ENCODE measurements at places on chromosomes 13 and 19. TPM values are rescaled to one million over a fixed set of nuclear protein-coding genes. Genes with fewer than 3 reads are reported as not detected.

DNA sequence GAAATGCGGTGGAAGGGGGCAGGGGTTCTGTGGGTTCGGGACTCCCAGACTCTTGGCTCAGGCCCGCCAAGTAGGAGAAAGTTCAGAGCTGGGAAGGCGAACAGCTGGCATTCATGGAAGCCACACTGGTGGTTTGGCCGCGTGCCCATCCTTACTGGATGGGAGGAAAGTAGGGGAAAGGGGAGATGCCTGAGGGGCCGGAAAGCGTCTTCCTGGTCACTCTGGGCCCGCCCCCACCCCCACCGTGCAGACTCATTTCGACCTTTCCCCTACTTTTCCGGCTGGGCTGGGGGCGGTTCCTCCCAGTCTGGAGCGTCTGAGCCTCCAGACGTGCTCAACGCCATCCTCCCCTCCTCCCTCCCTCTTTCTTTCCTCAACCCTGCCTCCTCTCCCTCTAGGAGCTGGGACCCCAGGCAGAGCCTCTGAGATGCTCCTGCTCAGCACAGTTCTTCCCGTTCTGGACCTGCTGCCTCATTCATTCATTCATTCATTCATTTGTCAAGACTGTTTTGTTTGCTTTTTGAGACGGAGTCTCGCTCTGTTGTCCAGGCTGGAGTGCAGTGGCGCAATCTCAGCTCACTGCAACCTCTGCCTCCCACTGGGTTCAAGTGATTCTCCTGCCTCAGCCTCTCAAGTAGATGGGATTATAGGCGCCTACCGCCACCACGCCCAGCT, 3.5 kb downstream of the ANGPTL4 start:
- peak overlapping the region; percentile 93 for H3K27ac ChIP-seq
- H3K36me3 ChIP-seq: no peaks in the 10 kb centered on the region
- DNase-seq: peak; percentile 97
- H3K4me1 ChIP-seq: peaks cover 87% of the 10 kb centered on the region
- no peak overlapping the region for H3K4me3 ChIP-seq

GRCh38 chr13:34300559-34300958, 482.6 kb downstream of the RFC3 start:
- no peak for DNase-seq
- H3K4me1 ChIP-seq: peaks cover 13% of the 10 kb centered on the region
- no peaks in the 10 kb centered on the region for H3K36me3 ChIP-seq
- H3K4me3 ChIP-seq: no peak overlapping the region
- no peaks in the 10 kb centered on the region for H3K27me3 ChIP-seq

The FFAR3 gene
- not detected for total RNA-seq

- no peaks in the 10 kb centered on the region for H3K27me3 ChIP-seq
- no peak overlapping the region for H3K4me3 ChIP-seq
- no peaks in the 10 kb centered on the region for H3K4me1 ChIP-seq
- no peak for DNase-seq
Observed at GRCh38 chr13:106503272-106503671, 32.2 kb downstream of the EFNB2 start.

DNA sequence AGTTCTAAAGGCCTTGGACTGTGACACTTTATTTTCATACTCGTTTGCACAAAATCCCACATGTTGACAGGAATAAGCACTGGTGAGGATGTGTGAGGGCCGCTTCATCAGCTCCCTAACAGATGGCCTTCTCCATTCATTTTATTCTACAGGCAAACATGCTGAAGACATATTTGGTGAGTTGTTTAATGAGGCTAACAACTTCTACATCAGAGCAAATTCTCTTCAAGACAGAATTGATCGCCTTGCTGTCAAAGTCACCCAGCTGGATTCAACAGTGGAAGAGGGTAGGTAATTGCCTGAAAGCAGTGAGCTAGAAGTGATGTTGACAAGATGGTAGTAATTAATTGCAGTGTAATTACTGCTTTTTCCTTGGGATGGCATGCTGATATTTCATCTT, 95.7 kb downstream of the GPR12 start:
- H3K36me3 ChIP-seq: no peaks in the 10 kb centered on the region
- no peaks in the 10 kb centered on the region for H3K27me3 ChIP-seq
- H3K4me1 ChIP-seq: no peaks in the 10 kb centered on the region
- no peak overlapping the region for H3K4me3 ChIP-seq

DNA sequence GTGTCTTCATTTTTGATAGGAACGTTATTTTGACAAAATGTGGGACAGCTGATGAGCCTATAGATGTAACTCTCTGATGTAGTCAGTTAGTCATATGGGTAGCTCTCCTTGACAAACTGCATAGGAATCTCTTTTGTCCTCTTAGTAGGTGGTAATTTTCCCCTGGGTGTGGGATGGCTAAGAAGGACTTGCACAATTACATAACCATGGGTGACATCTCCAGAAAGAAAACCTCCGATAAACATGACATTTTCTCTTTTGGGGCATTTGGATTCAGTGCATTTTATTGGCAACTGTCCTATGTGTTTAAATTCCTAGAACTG, 41.8 kb downstream of the IGFL3 start:
- peaks cover 5% of the 10 kb centered on the region for H3K27me3 ChIP-seq
- no peaks in the 10 kb centered on the region for H3K36me3 ChIP-seq
- no peak overlapping the region for H3K4me3 ChIP-seq

DNA sequence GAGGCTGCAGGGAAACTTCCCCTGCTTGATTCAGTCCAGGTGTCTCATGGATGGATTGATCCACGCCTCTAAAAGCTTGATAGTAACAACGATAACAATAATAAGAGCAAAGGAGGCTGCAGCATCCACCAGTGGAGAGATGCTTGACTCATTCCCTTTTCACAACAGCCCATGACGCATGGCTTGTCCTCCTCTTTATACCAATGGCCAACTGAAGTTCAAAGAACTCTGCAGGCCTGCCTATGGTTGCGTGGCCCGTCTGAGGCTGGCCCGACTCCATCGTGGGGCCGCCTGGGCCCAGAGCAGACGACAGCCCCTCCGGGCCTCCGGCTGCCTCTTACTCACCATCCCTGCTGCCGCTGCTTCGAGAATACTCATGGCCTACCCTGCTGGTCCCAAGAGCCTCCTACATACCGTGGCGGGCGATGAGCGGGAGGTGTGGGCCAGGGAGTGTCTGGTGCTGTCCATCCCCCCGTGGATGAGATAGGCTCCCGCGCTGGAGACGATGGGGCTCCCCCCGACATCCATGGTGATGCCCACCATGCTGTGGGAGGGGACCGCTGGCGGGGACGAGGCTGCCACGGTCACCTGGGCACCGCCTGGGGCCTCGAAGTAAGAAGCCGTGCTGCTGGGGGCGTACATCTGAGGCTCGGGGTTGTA, 61.8 kb upstream of the RANBP3 start:
- DNase-seq: no peak
- H3K4me3 ChIP-seq: no peak overlapping the region
- no peak overlapping the region for H3K27ac ChIP-seq
- no peaks in the 10 kb centered on the region for H3K4me1 ChIP-seq
- no peaks in the 10 kb centered on the region for H3K27me3 ChIP-seq

The CEBPA gene
- total RNA-seq: 12.5 TPM

DNA sequence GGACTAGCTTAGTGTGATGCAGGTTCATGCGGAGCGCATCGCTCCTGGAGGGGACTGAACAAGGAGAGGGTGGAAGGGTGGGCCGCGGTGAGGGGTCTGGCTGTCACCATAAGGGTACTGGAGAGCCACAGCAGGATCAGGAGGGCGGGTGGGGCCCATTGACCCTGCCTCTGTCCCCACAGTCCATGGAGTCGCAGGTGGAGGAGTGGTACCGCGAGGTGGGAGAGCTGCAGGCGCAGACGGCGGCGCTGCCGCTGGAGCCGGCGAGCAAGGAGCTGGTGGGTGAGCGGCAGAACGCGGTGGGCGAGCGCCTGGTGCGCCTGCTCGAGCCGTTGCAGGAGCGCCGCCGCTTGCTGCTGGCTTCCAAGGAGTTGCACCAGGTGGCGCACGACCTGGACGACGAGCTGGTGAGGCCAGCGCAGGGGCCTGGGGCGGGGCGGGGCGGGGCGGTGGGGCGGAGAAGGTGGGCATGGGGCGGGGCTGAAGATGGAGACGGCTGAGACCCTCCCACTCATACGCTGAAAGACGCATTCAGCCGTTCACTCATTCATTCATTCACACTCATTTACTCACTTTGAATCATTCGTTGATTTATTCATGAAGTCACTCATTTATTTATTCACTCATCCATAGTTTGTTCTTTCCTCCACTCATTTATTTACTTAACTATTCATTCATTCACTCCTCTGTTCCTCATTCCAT, 27.5 kb upstream of the SHKBP1 start:
- H3K4me1 ChIP-seq: peaks cover 6% of the 10 kb centered on the region
- no peak overlapping the region for H3K4me3 ChIP-seq
- H3K27ac ChIP-seq: no peak overlapping the region
- DNase-seq: peak; percentile 79
- H3K36me3 ChIP-seq: no peaks in the 10 kb centered on the region

GRCh38 chr13:84844473-84844872, 954.7 kb downstream of the SLITRK6 start:
- no peak for DNase-seq
- no peaks in the 10 kb centered on the region for H3K4me1 ChIP-seq
- no peaks in the 10 kb centered on the region for H3K27me3 ChIP-seq

DNA sequence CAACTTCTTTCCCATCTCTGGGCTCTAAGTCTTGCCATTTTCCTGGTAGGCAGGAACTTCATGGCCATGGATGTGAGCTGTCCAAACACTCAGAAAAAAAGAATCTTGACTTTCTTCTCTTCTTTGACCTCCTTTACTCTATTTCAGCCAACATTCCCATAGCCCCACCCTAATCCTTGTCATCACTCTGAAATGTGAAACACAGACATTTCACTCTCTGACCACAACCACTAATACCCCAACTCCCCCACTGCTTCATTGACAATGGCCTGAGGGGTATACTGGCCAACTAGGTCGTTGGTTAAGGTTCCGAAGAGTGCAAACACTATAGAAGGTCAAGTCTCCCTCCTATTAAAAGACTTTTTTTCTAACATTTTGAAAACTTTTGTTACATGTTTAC, 4.7 kb upstream of the CYP2A13 start:
- H3K27ac ChIP-seq: no peak overlapping the region
- no peak for DNase-seq
- no peak overlapping the region for H3K4me3 ChIP-seq

DNA sequence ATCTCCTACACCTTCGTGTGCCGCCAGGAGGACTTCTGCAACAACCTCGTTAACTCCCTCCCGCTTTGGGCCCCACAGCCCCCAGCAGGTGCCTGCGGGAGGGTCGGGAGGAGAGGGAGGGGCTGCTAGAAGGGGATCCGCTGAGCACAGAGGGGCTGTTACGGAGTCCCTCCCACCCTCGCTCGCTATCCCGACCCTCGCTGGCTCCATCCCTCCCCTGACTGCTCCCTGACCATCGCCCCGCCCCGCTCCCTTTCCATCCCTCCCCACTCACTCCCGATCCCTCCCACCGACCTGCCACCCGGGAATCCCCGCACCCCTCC, 780 bp downstream of the CD177 start:
- no peak for DNase-seq
- H3K36me3 ChIP-seq: no peaks in the 10 kb centered on the region
- H3K4me3 ChIP-seq: no peak overlapping the region
- no peaks in the 10 kb centered on the region for H3K4me1 ChIP-seq
- H3K27ac ChIP-seq: peak overlapping the region; percentile 3

The ATP4A gene
- 8.2 TPM for total RNA-seq

DNA sequence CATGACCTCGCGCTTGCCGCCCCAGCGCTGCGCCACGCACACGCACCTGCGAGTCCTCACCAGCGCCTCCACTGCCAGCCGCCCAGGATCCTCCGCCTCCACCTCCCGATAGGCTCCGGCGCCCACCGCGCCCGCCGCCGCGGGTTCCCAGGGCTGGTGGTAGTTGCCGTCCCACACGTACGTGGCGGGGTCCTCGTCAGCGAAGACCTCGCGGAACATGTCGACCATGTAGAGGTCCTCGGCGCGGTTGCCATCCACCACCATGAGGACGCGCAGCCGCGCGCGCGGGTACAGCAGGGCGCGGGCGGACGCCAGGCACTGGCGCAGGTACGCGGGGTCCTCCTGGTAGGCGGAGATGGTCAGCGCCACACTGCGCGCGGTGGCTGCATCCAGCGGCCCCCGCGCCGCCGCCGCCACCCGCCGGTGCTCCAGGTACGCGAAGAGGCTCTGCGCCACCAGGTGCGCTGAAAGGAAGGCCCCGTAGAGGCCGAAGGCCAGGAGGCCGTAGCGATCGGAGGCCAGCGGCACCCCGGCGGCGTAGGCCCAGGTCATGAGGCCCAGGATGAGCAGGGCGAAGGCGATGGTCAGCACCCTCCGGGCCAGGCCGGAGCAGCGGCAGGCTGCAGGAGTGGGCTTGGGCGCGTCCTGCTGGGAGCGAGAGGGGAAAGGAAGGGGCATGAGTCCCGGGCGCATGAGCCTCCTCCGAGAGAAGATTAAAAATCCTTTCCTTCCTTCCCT, 4.4 kb downstream of the HAS1 start:
- H3K27me3 ChIP-seq: no peaks in the 10 kb centered on the region
- H3K36me3 ChIP-seq: no peaks in the 10 kb centered on the region
- no peak overlapping the region for H3K27ac ChIP-seq
- no peak for DNase-seq

The TPTE2 gene
- not detected for total RNA-seq

The ZIK1 gene
- 3.3 TPM for total RNA-seq

The ZSCAN4 gene
- total RNA-seq: not detected

- no peaks in the 10 kb centered on the region for H3K36me3 ChIP-seq
- no peaks in the 10 kb centered on the region for H3K4me1 ChIP-seq
- H3K4me3 ChIP-seq: no peak overlapping the region
- DNase-seq: no peak
- no peaks in the 10 kb centered on the region for H3K27me3 ChIP-seq
- no peak overlapping the region for H3K27ac ChIP-seq
Observed at GRCh38 chr13:59236944-59237343, 926.8 kb downstream of the DIAPH3 start.

The GIPR gene
- 3.9 TPM for total RNA-seq

DNA sequence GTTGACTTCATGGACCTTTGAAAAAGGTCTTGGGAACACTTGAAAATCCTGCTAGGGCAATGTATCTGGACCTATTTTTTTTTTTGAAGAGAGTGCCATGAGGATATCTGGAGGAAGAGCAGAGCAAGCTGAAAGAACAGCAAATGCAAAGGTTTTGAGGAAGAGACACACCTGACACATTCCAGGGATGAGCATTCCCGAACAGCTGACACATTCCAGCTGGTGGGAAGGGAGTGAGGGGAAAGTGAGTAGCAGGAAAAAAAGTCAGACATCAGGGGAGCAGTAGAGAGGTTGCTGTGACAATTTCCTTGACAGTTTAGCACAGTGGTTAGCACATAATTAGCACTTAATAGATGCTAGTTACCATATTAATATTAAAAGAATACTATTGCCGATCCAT, 14.7 kb downstream of the DGKH start:
- no peak for DNase-seq

- peaks cover 2% of the 10 kb centered on the region for H3K4me1 ChIP-seq
- no peaks in the 10 kb centered on the region for H3K36me3 ChIP-seq
- H3K4me3 ChIP-seq: no peak overlapping the region
- no peak overlapping the region for H3K27ac ChIP-seq
- DNase-seq: no peak
- H3K27me3 ChIP-seq: no peaks in the 10 kb centered on the region
Observed at GRCh38 chr13:113357529-113357928, 6.4 kb downstream of the GRTP1 start.

GRCh38 chr19:12865746-12866415, 15.4 kb downstream of the DNASE2 start:
- H3K27me3 ChIP-seq: no peaks in the 10 kb centered on the region
- H3K36me3 ChIP-seq: no peaks in the 10 kb centered on the region
- no peak overlapping the region for H3K4me3 ChIP-seq
- DNase-seq: no peak
- peaks cover 10% of the 10 kb centered on the region for H3K4me1 ChIP-seq

All from body of pancreas (tissue), 4 donors.